ENCODE measurements at places on chromosomes 13 and 19.

GRCh38 chr13:72737033-72737432 is 9.3 kb downstream of the BORA start:
- no peak for DNase-seq

- no peak for DNase-seq
Measured at GRCh38 chr19:9427941-9428340, 7.4 kb downstream of the ZNF266 start.

- DNase-seq, result no peak
Measured at GRCh38 chr13:54162069-54162468, 1133.5 kb downstream of the OLFM4 start.

GRCh38 chr19:14470031-14470876 is 4.9 kb downstream of the PTGER1 start:
- DNase-seq, result no peak

GRCh38 chr13:48489666-48490065 is 43.2 kb downstream of the RCBTB2 start:
- DNase-seq, result no peak

DNA sequence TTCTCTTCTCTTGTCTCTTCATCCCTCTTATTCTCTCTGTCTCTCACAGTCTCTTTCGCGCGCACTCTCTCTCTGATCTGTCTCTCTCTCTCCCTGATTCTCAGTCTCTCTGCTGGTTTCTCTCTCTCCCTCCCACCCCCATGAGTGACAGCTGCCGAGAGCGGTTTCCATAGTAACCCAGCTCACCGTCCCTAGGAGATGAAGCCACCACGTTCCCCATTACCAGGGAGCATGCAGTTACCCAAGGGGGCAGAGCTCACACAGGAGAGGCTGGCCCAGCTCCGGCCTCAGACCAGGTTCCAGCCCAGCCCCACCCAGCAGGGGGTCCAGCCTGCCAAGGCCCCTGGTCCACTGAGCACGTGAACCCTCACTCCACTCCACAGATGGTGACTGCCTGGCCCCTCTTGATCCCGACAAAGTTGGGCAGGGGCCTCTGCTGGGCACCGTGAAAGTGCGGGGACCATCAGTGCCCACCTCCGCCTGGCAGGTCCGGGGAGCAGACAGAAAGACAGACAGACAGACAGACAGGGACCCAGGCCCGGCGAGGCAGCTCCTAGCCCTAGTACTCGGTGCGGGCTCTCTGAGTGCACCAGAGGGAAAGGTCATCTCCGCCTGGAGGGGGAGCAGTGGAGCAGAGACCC is 50.6 kb downstream of the CELF5 start:
- no peak for DNase-seq

DNA sequence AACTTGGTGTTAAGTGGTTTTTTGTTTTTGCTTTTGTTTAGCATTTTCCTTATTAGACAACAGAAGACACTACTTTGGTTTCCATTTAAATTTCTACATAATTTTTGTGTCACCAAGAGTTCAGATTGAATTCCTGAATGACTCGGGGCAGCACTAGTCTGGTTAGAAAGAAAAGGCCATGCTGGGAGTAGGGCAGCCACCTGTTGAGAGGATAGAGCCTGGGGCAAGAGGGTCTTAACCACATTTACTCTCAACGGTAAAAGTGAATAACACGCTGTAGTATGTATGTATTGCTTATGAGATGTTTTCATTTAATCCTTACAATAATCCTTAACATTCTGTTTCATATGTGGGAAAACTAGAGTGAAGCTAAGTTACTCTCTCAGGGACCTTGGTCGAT is 71.6 kb downstream of the GPR12 start:
- DNase-seq, result no peak

DNA sequence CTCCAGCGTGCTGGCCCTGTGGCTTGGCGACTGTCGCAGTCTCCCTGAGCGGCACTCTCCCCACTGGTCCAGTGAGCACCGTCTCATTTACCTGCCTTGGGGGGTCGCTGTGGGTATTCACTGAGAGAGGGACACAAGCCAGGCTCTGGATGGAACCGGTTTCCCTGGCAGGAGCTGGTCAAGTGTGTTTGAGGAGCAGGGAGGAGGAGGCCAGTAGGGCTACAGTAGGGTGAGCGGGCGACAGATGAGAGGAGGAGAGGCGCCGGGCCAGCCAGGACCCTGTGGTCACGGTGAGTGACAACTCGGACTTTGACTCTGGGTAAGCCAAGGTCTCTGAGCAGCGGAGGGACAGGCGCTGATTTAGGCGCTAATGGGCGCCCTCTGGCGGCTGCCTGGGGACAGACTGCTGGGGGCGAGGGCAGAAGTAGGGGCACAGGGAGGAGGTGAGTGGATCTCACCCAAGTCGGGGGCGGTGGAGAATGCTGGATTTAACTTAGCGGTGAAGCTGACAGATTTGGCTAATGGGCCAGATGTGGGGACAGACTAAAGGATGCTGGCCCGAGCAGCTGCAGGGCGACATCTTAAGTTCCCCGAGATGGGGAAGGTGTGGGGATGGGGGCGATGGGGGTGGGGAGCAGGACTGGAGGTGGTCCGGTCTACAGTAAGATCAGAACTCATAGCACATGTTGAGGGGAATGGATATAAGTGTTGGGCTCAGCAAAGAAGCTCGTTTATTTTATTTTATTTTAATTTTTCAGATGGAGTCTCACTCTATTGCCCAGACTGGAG is 4.7 kb upstream of the PRMT1 start:
- no peak for DNase-seq

GRCh38 chr13:113548171-113548641 is 36.3 kb upstream of the TFDP1 start:
- DNase-seq, result no peak

- no peak for DNase-seq
Measured at GRCh38 chr13:80438521-80438920, 97.6 kb upstream of the SPRY2 start.

- DNase-seq, result no peak
Measured at GRCh38 chr19:15316498-15316897, 15.8 kb downstream of the BRD4 start.

GRCh38 chr13:105436943-105437342 is 1098.5 kb downstream of the EFNB2 start:
- DNase-seq, result no peak

DNA sequence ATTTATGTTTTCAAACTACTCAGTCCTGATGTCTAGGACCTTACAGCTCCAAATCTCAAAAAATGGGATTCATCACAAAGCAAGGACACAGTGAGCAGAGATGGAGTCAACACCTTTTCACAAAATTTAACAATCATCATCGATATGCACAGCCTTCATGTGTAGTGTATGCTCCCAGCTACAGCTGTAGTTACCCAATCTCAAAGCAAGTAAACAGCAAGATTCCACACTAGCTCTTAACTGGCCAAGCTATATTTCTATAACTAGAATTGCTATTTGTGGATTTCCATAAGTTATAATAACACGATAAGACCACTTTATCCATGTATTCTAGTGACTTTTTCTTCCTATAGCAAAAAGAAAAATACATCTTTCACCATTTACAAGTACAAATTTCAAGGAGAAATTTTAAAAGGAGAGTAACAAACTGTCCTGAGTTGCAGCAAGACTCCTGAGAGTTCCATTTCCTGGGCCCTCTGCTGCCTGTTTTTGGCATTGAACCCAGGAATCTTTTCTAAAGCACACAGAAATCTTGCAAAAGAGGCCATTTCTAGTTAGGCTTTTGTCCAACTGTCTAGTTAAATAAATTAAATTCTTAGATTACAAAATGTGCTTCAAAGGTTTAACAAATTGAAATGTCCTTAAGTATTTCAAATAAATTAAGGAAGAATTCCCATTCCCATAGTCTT is 460.6 kb downstream of the FGF14 start:
- DNase-seq, result no peak

GRCh38 chr13:33249066-33249465 is 36.5 kb downstream of the STARD13 start:
- DNase-seq, result no peak

- no peak for DNase-seq
Measured at GRCh38 chr13:27638521-27638920, 16.8 kb downstream of the POLR1D start.

DNA sequence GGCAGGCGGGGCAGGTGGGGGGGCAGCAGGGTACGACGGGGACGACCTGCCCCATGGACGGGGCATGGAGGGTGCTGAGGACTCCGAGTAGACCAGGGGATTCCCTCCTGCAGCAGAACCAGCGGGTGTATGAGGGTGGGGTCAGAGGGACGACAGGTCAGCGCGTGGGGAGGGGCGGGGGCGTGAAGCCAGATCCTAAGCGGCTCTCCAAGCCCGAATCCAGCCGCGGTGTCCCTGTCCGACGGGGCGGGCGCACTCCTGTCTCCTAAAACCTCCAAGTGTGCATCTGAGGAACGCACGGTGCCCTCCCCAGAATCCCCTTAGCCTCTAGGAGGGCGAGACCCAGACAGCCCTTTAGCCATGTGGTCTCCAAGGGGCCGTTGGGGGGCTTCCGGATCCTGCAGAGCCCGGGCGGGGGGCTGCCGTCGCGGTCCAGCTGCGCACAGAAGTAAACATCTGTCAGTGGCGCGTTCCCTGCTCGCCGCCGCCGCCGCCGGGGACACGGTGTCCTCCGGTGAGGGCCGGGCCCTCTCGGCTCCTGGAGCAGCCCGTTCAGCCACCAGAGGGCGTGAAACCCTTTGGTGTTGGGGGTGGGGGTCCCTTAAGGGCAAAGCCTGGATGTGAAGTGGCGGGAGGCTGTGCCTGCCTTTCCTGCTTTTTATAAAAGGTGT is 730 bp downstream of the NRTN start:
- DNase-seq, result no peak

GRCh38 chr19:10835089-10835753 is 791 bp downstream of the TMED1 start:
- DNase-seq, result no peak

- DNase-seq, result no peak
Measured at GRCh38 chr13:113083022-113083373, 22.6 kb upstream of the F7 start.

DNA sequence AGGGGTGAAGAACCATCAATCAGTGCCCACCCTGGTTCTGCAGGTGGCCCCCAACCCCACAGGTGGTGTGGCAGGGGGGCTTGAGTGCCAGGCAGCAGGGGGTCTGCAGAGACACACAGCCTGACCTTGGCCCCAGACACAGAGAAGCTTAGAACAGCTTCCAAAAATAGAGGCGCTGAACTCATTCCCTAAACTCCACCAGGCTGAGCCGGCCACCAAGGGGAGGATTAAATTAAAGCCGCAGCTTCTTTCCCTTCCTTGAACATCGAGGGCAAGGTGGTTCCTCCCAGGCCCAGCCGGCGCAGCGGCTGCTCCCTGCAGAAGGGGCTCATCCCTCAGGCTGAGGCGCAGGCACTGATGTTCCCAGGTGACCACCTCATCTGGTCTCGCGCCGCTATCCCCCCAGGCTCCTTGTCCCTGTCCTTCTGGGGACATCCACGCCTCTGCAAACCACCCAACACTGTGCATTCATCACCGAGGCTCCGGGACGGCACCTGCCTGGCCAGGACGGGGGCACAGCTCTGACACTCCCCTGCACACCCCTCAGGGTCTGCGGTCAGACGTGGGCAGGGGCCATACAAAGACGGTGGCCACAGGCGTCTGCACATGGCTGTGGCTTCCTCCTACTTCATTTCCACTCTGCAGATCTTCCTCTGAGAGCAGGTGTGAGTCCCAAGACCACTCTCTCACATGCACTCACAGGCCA is 30.9 kb downstream of the LAMP1 start:
- DNase-seq, result no peak

- no peak for DNase-seq
Measured at GRCh38 chr19:3985643-3986259, 488 bp upstream of the EEF2 start.

- DNase-seq, result no peak
Measured at GRCh38 chr19:18802354-18802753, 11.2 kb upstream of the COMP start.

GRCh38 chr19:49475191-49475917 is 1.3 kb downstream of the FLT3LG start:
- DNase-seq, result no peak

DNA sequence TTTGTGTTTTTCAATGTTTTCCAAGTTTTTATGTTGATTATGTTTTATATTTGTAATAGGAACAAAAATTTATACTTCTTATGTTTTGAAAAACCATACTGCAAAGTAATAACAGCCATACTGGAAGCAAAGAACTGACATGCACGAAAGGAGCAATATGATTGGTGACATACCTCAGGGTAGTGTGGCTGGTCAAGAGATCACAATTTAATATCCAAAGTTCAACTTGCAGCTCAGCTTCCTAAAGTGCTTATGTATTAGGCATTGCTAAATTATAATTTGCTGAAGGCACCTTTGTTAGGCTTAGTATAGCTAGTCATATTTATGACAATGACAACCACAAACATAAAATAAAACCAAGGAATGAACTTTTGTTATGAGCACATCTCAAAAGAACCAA is 25.9 kb downstream of the VWA8 start:
- DNase-seq, result no peak

DNA sequence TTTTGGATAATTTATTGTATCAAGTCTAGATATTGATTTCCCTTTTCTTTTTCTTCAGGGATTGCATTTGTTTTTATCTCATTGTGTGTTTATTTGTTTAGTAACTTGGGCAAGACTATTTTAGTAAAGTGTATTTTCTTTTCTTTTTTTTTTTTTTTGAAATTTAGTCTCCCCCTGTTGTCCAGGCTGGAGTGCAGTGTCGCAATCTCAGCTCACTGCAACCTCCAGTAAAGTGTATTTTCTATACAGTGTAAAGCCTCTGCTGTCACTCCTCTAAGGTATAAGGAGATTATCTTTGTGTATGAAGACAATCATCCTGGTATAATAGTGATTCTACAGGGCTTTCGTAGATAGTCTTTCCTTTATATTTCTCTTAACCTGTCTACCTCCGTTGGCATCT is 2546.0 kb downstream of the PCDH9 start:
- no peak for DNase-seq

DNA sequence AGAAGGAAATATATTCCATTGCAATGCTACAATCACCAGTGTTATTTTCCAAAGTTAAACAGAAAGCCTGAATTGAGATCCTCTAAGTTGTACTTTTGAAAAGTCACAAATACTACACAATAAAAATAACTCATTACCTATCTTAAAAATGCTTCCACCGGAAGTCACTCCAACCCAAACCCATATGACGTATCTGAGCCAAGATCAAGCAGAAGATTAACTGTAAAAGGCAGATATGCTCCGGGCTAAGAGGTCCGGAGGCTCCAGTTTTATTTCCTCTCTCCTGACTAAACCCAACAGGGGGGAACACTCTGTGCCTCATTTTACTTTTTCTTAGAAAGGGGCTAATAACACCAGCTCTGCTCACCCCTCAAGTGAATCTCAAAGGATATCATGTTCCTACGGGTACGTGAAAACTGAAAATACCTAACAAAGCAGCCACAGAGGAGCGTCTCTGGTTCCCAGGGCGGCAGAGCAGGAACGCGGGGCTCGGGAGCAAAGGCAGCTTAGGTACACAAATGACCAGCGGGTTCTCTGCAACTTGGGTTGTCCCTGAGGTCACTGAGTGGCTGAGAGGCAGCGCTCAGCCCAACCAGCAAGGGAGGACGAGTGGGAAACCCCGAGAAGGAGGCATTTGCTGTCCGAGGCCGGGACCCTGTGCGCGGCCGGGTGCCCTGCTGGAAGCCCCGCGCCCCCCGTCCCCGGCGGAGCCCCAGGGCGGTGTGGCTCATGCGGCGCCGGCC is 750 bp downstream of the RAB20 start:
- no peak for DNase-seq

Data from stromal cell of bone marrow (primary cell).